ENCODE measurements at places on chromosomes 11 and 22. TPM values are rescaled to one million over a fixed set of nuclear protein-coding genes. Genes with fewer than 3 reads are reported as not detected.

Gene PPP2R1B
- total RNA-seq, result 52.3 TPM

GRCh38 chr11:100557830-100558611 is 129.1 kb upstream of the ARHGAP42 start:
- no peaks in the 10 kb centered on the region for H3K36me3 ChIP-seq
- no peak overlapping the region for H3K27ac ChIP-seq
- H3K4me3 ChIP-seq, result no peak overlapping the region
- DNase-seq, result no peak
- peaks cover under 1% of the 10 kb centered on the region for H3K27me3 ChIP-seq

Gene KLHL35
- 0.67 TPM for total RNA-seq

Gene AAMDC
- 33.6 TPM for total RNA-seq

DNA sequence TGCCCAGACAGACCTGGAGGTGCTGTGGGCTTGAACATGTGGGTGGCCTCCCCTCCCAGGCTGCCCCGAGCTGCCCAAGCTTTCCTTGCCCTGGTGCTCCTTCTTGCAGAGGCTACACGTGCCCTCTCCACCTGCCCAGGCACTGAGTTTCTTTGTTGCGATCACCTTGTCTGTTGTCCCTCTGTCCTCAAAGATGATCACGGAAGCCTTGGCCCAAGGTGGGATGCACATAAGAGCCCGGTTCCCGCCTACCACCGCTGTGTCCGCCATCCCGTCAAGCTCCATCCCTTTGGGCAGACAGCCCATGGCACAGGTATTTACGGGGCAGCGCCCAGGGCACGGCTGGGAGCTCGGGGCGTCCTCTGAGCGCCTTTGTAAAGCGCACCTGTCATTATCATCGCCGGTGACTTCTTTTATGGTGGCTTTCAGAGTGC is 67.5 kb downstream of the MED15 start:
- H3K27me3 ChIP-seq, result no peaks in the 10 kb centered on the region
- H3K27ac ChIP-seq, result no peak overlapping the region
- H3K36me3 ChIP-seq, result peaks cover 15% of the 10 kb centered on the region
- H3K4me1 ChIP-seq, result peaks cover 4% of the 10 kb centered on the region
- DNase-seq, result no peak
- H3K4me3 ChIP-seq, result no peak overlapping the region

- no peaks in the 10 kb centered on the region for H3K36me3 ChIP-seq
- no peak for DNase-seq
- H3K4me1 ChIP-seq, result peaks cover 6% of the 10 kb centered on the region
- no peak overlapping the region for H3K4me3 ChIP-seq
- H3K27ac ChIP-seq, result no peak overlapping the region
These were observed 43.0 kb downstream of the BTG4 start for GRCh38 chr11:111469200-111469599.

DNA sequence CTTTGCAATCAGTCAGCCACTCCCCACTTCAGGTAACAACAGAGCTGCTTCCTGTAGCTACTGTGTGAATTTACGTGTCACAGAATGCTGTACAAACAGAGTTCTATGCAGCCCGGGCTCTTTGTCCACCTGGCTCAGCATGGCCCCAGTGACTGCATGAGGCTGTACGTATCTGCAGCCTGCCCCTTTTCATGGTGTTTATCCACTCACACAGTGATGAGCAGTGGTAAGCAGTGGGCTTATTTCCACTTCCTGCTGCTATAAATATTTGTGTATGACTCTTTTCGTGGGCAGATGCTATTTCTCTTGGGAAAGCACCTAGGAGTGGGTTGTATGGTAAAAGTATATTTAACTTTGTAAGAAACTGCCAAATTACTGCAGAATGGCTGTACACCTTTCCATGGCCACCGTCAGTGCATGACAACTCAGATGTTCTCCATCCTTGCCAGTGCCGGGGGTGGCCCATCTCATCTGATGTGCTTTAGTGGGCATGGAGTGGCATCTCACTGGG is 43.3 kb downstream of the MYEOV start:
- DNase-seq, result peak; percentile 55
- H3K4me1 ChIP-seq, result peaks cover 18% of the 10 kb centered on the region
- H3K36me3 ChIP-seq, result no peaks in the 10 kb centered on the region

DNA sequence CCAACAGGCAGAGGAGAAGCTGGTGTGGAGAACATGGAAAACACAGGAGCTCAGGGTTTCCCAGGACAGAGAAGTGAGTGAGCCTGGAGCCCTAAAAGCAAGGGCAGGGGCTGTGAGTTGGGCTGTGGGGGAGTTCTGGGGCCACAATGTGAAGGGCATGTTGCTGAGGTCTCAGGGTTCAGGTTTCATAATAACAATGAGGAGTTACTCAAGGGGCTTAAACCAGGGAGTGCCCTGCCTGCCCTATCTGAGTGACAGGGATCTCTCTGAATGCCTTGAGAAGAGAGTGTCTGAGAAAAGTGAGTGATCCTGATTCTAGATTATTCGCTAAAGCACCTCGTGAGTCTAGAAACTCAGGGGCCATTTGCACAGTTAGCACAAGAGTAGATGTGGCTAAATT is 129.6 kb downstream of the VPREB1 start:
- H3K4me1 ChIP-seq, result no peaks in the 10 kb centered on the region
- no peaks in the 10 kb centered on the region for H3K36me3 ChIP-seq
- no peak overlapping the region for H3K27ac ChIP-seq
- H3K27me3 ChIP-seq, result peaks cover 85% of the 10 kb centered on the region

Gene GGTLC3
- not detected for total RNA-seq

DNA sequence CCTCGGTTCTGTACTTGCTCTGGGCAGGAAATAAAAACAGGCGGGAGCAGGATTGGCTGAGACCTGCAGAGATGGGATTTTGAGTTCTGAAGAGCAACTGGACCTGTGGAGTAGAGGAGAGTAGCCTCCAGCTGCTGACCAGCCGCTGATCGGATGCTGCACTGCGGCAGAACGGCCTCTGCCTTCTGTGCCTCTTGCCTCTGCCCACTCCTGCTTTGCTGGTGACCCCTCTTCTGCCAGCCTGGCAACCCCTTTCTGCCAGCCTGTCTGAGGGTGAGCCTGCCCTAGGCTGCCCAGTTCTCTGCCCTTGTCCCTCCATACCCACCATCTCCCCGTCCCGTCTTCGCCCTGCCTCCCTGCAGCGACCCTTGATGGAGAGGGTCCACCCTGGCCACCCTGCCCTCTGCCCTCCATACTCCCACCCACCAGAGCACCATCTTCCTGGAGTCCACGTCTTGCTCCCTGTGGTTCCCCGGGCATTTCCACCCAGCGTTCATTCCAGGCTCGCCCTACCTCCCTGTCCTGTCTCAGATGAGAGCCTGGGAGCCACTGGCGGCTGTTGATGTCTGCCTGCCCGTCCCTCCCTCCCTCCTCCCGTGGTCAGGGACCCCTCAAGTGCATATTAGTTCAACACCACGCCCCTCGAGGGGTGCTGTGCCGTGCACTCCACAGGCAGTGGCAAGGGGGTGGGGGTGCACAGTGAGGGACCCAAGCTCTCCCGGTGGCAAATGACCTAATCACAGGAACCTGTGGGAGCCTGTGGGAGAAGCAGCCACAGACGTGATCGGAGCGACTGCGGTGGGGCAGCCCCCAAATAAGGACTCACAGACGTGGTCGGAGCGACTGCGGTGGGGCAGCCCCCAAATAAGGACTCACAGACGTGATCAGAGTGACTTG is 863.3 kb downstream of the TBC1D22A start:
- no peaks in the 10 kb centered on the region for H3K4me1 ChIP-seq
- peaks cover under 1% of the 10 kb centered on the region for H3K27me3 ChIP-seq
- no peak overlapping the region for H3K4me3 ChIP-seq
- DNase-seq, result no peak

GRCh38 chr11:44241851-44242250 is 68.1 kb downstream of the ALX4 start:
- H3K27me3 ChIP-seq, result no peaks in the 10 kb centered on the region
- no peak overlapping the region for H3K27ac ChIP-seq
- no peak overlapping the region for H3K4me3 ChIP-seq
- peaks cover 36% of the 10 kb centered on the region for H3K4me1 ChIP-seq
- DNase-seq, result no peak

GRCh38 chr11:32817181-32817851 is 12.4 kb upstream of the PRRG4 start:
- H3K4me1 ChIP-seq, result no peaks in the 10 kb centered on the region
- H3K27me3 ChIP-seq, result peaks cover 8% of the 10 kb centered on the region
- H3K27ac ChIP-seq, result no peak overlapping the region

Gene PES1
- total RNA-seq, result 71.3 TPM

DNA sequence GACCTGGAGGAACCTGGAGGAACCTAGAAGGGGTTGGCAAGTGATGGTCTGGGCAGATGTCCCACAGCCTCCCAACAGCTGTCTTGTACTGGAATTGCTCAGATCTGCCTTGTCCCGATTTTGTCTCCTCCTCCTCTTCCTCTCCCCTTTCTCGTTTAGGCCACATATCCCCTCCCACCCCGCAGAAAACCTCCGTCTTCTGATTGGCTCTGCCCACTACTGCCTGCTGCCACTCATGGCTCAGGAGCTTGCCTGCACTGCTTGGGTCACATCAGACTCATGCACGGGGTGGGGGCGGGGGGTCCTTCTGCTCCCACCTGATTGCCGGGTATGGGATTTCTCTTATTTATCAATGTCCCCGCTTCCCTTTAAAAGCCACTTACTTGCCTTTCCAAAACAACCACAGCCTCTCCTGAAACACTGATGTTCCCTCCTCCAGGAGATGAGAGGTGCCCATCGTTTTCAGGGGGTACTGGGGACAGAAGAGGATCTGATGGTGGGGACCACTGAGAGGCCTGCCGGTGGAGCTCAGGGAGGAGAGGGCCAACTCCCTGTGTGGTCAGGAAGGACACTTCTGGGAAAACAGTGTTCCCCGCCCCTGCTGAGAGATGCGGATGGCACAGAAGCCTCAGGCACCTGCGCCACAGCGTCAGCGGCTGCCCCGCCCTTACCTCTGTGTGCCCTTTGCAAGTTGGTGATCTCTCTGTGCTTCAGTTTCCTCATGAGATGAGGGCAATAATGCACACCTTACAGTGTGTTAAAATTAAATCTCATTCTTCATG is 14.7 kb downstream of the TOM1 start:
- H3K4me3 ChIP-seq, result no peak overlapping the region
- no peaks in the 10 kb centered on the region for H3K27me3 ChIP-seq
- peak overlapping the region; percentile 24 for H3K27ac ChIP-seq
- no peaks in the 10 kb centered on the region for H3K36me3 ChIP-seq
- DNase-seq, result no peak

GRCh38 chr11:134261626-134262488 is 8.5 kb downstream of the ACAD8 start:
- H3K4me1 ChIP-seq, result no peaks in the 10 kb centered on the region
- H3K27ac ChIP-seq, result no peak overlapping the region
- H3K4me3 ChIP-seq, result no peak overlapping the region
- peaks cover 2% of the 10 kb centered on the region for H3K27me3 ChIP-seq
- DNase-seq, result no peak
- peaks cover 8% of the 10 kb centered on the region for H3K36me3 ChIP-seq

DNA sequence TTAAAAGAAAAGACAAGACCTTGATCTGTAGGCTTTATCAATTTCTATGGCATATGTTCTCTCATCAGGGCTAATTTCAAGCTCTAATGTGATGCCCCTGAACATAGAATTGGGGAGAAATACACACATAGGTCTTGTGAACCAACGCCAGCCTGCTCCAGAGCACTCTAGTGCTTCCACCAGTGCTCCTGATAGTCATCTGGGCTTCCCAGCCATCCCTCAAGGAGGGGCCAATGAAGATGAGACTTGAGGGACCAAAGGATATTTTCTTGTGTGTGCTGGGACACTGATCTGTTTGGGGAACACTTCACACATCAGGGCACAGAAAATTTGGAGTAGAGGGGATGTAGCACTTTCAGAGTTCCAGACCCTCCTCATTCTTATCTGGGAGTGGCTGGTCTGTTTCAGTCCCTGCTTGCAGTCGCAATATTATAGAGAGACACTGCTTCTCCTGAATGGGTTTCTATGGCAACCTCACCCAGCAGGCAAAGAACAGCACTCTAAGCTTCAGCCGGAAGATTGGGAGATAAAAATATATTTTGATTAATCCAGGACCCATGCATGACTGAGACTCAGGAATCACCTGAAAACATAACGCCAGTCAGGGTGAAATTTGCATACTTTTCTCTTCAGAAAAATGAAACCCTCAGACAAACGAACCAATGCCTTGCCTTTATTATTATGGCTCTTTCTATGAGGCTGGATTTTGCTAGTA is 28.4 kb upstream of the SCN3B start:
- peaks cover 31% of the 10 kb centered on the region for H3K27me3 ChIP-seq
- no peak for DNase-seq
- no peaks in the 10 kb centered on the region for H3K36me3 ChIP-seq
- peaks cover 9% of the 10 kb centered on the region for H3K4me1 ChIP-seq

Gene TBX10
- not detected for total RNA-seq

- no peaks in the 10 kb centered on the region for H3K4me1 ChIP-seq
- no peak overlapping the region for H3K27ac ChIP-seq
- no peak overlapping the region for H3K4me3 ChIP-seq
- no peaks in the 10 kb centered on the region for H3K36me3 ChIP-seq
- DNase-seq, result no peak
- peaks cover 4% of the 10 kb centered on the region for H3K27me3 ChIP-seq
These were observed 209.7 kb upstream of the ARHGAP20 start for GRCh38 chr11:110921742-110922521.

- H3K36me3 ChIP-seq, result no peaks in the 10 kb centered on the region
- no peak overlapping the region for H3K27ac ChIP-seq
- H3K4me3 ChIP-seq, result no peak overlapping the region
- H3K27me3 ChIP-seq, result no peaks in the 10 kb centered on the region
- H3K4me1 ChIP-seq, result no peaks in the 10 kb centered on the region
These were observed 161.8 kb downstream of the CASP12 start for GRCh38 chr11:104736502-104736901.

DNA sequence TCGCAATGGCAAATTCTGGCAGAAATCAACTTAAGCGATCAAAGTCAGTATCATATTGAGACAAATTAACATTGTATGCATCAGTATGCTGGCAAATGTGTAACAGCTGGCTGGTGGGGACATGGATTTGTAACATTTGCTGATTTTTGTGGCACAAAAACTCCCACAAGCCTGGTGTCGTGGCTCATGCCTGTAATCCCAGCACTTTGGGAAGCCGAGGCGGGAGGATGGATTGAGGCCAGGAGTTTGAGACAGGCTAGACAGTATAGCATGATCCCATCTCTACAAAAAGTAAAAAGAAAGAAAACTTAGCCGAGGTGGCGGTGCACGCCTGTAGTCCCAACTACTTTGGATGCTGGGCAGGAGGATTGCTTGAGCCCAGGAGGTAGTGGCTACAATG is 17.6 kb upstream of the HDHD5 start:
- DNase-seq, result no peak
- H3K4me3 ChIP-seq, result no peak overlapping the region
- no peaks in the 10 kb centered on the region for H3K4me1 ChIP-seq
- no peak overlapping the region for H3K27ac ChIP-seq
- no peaks in the 10 kb centered on the region for H3K36me3 ChIP-seq

GRCh38 chr11:115644856-115645255 is 140.6 kb upstream of the CADM1 start:
- no peaks in the 10 kb centered on the region for H3K36me3 ChIP-seq
- no peak overlapping the region for H3K27ac ChIP-seq
- peak overlapping the region; percentile 51 for H3K4me3 ChIP-seq
- peaks cover 9% of the 10 kb centered on the region for H3K4me1 ChIP-seq
- peaks cover 30% of the 10 kb centered on the region for H3K27me3 ChIP-seq
- no peak for DNase-seq

All from type B pancreatic cell (in vitro differentiated cells).